ENCODE measurements at places on chromosomes 1 and 21.

- no peak for DNase-seq
Observed at GRCh38 chr1:157105988-157106812, 6.6 kb upstream of the ETV3L start.

GRCh38 chr1:206835186-206835585 is 30.2 kb upstream of the IL20 start:
- DNase-seq: no peak

- DNase-seq: no peak
Observed at GRCh38 chr1:67307251-67308060, at the start of gene IL12RB2. Gene IL12RB2, plus strand, starts transcription at chr1:67307873. Its CDS starts 12,496 bp downstream, at chr1:67320369.

DNA sequence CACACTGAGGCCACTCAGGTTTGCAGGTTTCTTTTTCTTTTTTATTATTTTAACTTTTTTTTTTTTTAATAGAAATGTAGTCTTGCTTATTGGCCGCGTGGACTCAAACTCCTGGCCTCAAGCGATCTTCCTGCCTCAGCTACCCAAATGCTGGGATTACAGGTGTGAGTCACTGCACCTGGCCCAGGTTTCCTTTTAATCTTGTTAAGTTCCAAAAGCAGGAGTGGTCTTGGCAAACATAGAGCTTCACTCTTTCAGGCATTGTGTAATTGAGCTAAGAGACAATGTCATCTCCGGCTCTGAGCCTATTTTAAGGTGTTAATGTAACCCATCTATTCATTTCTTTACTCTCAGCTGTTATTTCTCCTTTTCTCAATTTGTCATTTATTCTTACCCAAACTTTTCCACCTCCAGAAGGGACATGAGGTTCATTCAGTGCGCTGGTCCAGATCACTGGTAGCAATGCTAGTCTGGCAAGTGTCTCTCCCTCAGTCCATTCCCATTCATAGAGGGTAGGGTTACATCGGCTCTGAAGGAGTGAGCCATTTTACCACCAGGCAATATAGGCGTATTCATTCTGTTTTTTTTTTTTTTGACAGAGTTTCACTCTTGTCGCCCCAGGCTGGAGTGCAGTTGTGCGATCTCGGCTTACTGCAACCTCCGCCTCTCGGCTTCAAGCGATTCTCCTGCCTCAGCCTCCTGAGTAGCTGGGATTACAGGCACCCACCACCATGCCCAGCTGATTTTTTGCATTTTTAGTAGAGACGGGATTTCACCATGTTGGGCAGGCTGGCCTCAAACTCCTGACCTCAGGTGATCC is 11.3 kb upstream of the MFSD2A start:
- no peak for DNase-seq

GRCh38 chr1:160522622-160523345 is at the start of gene SLAMF6:
Gene SLAMF6, minus strand, starts transcription at chr1:160523255. Its CDS starts 63 bp downstream, at chr1:160523192.
- DNase-seq: no peak

DNA sequence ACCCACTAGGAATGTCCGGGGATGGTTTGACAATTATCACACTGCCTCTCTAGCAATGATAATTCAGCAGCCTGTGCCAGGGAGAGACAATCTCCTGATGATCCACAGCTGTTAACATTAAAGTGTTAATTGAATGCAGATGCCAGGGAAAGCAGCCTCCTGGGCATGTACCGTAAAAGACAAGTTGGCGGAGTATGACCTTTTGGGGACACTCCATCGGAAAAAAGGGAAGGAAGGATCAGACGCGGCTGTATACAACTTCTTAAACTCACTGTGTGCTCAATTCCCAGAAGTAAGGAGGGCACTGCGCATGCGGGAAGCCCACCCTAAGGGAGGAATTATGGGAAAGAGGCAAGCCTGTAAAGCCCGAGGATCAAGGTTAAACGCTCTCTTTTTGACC is 62.6 kb downstream of the MAP3K7CL start:
- no peak for DNase-seq

GRCh38 chr1:83960669-83961277 is 38.2 kb downstream of the TTLL7 start:
- no peak for DNase-seq

DNA sequence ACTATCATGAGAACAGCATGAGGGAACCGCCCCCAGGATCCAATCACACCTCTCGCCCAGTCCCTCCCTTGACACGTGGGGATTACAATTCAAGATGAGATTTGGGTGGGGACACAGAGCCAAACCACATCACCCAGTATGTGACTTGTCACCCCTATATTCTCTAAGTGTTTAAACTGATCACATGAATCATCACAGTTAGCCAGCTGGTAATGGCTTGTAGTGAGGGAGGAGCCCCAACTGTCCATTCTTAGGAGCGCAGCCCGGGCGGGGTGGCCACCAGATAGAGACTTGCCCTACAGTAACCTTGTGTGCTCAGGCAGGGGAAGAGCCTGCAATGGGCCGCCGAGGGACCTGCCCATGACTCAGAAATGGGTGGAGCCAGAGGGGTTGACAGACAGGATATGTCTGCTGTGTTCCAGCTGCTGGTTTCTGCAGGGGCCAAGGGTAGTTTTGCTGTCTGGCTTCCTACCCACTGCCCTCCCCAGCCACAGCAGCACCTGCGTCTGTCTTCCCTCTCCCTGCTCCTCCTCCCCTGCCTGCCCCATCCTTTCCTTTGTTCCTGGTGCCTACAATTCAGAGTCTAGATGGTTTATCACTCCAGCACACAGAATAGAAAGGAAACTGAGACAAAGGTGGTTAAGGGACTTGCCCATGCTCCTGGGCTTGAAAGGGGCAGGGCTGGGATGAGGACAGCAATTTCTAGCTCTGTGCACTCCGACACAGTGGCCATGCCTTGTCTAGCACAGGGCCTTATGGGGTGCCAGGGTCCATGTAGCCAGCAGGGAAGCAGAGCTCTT is 9.2 kb downstream of the ABCG1 start:
- peak; percentile 78 for DNase-seq

DNA sequence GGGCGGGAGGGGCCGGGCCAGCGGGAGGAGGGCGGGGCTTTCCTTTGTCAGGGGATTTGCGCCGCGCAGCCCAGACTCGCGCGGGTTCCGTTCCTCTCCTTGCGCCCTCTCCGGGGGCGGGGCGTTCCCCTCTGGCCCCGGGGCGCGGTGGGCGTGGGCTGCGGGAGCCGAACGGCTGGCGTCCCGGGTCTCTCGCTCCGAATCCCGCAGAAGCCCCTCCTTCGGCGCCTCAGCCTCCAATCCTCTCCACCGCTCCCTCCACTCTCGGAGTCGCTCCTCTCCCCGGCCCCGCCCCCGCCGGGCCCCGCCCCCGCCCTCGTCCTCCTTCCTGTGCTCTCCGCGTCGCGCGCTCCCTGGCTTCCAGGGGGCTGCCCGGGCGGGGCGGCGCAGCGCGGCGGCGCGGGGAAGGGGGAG is 82.8 kb upstream of the BMP8A start:
- DNase-seq: peak; percentile 52

DNA sequence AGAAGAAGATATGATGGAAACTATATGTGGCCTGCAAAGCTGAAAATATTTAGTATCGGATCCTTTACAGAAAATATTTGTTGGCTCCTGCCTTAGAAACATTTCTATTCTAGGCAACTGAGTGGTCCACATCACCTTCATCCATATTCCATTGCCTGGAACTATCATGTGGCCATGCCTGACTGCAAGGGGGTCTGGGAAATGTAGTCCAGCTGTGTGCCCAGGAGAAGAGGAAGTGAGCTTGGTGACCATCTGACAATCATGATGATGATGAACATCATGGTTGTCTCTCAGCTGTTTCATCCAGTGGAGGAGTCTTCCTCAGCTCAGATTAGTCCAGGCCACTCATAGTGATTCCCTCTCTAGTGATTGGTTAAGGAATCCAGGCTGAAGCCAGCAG is 61.8 kb upstream of the IFNLR1 start:
- DNase-seq: no peak

- no peak for DNase-seq
Observed at GRCh38 chr1:193457676-193458075, 271.3 kb upstream of the B3GALT2 start.

DNA sequence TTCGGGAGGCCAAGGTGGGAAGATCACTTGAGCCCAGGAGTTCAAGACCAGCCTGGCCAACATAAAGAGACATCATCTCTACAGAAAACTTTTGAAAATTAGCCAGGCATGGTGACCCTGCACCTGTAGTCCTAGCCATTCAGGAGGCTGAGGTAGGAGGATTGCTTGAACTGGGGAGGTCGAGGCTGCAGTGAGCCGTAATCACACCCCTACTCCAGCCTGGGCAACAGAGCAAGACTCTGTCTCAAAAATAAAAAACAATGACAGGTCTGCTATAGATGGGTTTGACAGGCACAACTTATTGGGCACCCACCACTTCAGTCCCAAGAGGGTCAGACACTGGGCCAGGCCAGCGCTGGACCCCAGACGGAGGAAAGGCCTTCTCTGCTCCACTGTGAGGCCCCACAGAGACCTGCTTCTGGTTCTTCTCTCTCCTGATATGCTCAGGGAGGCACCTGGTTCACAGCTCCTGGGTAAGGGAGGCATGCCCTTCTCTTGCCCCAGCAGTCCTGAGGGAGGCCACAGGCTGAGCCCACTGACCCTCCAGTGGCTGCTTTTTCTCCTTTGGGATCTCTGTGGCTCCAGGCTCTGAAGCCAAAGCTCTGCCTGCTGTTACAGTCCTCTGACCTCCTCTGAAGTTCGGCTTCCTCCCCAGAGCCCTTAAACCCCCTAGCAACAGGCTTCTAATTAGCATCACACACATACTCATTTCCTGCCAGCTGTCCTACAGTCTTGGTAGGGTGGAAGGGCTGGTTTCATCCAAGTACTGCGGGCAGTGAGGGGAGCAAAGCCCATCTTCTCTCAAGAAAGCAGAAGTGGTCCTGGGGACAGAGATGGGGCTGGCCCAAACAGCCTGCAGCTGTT is 14.4 kb downstream of the S100A16 start:
- DNase-seq: no peak

- DNase-seq: no peak
Observed at GRCh38 chr1:8595941-8596340, 221.5 kb downstream of the RERE start.

DNA sequence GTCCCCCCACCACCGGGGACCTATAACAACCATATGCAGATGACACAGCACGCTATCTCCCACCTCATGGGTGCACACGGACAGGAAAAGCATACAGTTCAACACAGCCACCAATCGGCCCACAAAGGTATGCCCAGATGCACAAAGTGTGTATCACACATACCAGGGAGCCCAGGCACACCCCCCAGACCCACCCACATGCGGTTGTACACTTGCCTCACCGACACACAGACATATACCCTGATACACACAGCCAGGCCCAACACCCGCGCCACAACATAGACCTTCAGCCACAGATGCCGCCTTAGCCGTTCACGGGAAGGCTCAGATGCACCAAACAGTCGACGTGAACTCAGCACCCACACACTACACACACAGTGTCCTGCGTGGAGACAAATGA is 5.5 kb downstream of the CROCC start:
- no peak for DNase-seq

DNA sequence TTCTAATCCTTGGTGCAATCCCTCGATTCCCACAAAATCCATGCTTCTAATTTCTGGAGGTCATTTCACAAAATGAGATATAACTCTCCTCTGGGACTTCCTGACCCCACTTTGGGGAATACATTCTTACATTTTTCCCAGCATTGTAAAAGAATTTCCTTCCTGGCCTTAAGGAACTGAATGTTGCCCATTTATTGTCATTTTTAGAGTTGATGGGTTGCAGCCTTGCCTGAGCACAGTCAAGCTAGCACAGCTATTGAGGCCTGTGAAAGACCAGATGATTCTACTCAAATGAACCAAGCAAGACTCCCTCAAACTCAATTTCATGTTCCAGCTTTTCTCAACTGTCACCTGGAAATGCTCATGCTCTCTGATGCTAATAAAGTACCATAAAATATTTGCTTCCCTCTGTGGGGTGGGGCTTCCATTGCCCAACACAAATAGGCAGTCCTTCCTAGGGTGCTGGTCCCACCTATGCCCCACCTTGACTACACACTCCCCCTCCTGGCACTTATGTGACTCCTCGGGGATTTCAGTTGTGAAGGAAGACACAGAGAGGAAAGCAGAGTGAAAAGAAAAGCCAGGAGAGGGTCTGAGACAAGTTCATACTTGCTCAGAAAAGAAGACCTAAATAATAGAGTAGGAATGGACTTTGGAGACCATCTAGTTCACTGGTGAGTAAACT is 24.0 kb upstream of the CDC7 start:
- no peak for DNase-seq

DNA sequence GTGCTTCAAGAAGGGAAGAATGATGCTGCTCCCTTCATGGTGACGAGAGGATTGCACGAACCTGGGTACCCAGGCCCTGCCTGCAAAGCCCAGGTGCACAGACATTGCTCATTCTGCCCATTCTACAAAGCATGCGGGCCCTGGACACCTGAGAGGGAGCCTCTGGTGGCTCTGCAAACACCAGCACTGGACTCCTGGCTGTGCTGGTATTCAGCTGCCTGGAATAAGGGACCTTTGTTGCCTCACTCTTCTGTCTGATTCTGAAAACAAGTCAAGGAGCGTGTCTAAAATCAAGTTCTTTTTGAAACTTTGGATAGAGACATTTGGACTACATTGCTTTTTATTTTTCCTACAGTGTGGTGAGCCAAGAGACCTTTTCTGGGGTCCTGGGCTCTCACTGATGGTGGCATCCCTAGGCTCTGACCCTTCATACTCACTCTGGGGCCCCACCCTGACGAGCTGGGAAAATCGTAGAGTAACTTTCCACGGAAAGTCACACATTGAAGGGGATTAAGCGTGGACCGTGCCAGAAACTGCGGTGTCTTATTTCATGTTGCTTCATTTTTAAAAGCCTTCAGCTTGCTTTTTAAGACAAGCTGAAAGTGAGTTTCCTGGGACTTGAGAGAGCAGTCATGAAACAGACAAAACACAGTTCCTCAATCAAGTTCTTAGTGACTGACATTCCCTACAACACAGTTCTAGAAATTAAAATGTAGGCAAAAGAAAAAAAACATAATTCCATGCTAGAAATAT is 24.0 kb downstream of the ABCA4 start:
- DNase-seq: no peak

- no peak for DNase-seq
Observed at GRCh38 chr1:94118471-94118870, 2.5 kb downstream of the ABCA4 start.

GRCh38 chr1:246270236-246270635 is 236.8 kb downstream of the SMYD3 start:
- no peak for DNase-seq

DNA sequence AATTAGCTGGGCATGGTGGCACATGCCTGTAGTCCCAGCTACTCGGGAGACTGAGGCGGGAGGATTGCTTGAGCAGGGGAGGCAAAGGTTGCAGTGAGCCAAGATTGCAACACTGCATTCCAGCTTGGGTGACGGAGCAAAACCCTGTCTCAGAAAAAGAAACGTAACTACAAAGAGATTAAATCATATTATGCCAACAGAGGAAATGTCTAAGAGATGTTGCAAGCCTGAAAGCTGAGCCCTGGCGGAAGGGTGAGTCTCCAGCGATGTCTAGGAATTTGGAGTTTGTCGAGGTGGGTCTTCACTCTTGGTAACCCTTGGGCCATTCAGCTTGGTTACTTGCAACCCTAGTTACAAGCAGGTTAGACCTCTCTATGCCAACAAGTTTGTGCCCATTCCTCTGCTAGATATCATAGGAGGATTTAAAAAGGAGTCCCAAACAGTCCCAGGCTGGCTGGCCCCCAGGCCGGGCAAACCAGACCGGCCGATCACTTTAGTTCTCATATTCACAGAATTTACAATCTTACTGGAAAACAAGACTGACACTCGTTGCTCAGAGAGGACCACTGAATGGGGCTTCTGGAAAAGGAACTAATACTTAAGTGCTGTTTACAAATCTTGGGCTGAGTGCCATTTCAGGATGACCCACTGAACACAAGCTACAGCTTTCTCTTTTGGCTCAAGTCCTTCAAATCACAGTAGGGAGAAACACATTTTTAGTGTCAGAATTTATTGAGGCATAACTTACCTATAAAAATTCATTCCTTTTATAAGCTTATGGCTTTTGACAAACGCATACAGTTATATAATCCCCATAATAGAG is 27.1 kb downstream of the SLC30A1 start:
- no peak for DNase-seq

GRCh38 chr1:11893907-11894251 is 32.3 kb downstream of the KIAA2013 start:
- no peak for DNase-seq
